ENCODE measurements at places on chromosomes 2 and 18.
A peak's percentile ranks its signal among the peaks of the same experiment; 100 is the strongest.

DNA sequence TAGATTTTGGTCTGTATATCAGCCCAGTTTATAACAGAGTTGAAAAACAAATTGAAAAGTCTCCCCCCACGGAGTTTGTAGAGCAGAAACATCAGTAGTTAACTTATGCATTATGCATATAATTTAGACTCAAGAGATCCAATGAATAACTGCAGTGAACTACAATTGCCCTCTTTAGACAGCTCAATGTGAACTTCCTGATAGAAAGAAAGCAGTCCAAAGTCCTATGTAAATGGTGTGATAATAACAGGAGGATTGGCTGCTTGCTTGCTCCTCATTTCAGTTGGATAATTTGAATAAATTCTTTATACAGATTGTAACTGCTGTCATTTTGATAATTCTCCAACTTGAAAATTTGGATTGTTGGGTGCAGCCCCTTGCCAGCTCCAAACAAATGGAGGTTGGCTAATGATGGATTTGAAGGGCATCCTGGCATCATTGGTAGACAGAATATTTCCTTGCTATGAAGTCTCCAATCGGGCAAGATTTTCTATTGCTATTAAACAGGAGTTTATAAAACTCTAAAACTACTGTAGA lies 297.1 kb downstream of the ASXL3 start:
- peak; percentile 13 for DNase-seq

DNA sequence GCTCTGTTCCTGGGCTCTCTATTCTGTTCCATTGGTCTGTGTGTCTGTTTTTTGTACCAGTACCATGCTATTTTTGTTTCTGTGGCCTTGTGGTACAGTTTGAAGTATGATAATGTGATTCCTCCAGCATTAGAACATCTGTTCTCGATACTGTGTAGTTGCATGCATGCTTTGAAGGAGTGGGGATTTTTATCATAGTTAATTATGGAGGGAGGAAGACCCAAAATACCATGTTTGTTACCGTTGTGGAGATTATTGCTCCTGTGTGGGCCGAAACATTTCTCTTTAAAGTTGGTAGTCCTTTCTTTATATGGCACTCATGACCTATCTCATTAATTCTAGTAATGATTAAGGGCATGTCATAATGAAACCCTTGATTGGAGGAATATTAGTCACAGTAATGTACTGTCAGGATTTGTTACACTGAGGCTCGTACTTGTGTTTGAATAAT lies 87.6 kb downstream of the TTC27 start:
- no peak for DNase-seq

- DNase-seq: peak; percentile 15
Observed at GRCh38 chr2:238404406-238405216, 22.1 kb upstream of the ASB1 start.

GRCh38 chr2:58339548-58340243 lies 98.6 kb upstream of the FANCL start:
- no peak for DNase-seq

- DNase-seq: no peak
Observed at GRCh38 chr18:8821083-8821465, 115.7 kb downstream of the MTCL1 start.

GRCh38 chr18:8235894-8236293 lies 373.3 kb upstream of the RAB12 start:
- no peak for DNase-seq

DNA sequence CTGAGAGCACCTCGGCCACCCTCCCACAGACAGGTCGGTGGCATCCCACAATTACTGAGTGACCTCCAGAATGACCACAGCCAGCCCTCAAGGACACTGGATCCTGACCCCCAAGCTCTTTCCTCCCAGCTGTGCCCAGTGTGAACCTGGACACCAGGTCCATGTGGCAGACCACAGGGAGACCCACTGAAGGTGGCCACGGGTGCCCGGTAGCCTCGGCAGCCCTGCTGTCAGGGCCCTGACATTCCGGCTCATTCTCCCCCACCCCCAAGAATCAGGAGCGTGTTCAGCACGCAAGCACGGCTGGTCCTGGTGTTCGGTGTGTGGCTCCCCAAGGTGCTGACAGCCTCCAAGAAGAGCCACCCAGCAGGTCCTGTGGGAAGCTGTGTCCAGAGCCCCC lies 32.8 kb downstream of the AQP12A start:
- DNase-seq: no peak

DNA sequence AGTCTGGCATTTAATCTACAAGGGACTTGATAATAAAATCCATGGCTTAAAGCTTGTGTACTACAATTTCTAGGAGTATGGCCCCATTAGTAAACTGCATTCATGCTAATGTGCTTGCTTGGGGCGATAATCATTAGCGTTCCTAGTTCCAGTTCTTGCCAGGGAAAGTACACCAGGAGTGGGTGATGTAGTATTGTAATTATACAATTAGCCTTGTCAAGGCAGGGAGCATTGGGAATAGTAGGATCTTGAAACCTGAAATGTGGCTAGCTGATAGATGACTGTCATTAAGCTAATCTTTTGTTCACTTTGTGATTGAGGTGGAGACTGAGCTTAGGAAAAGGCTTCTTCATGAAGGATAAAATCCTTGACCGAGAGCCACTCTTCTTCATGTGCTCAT lies 989.2 kb downstream of the CPS1 start:
- no peak for DNase-seq

DNA sequence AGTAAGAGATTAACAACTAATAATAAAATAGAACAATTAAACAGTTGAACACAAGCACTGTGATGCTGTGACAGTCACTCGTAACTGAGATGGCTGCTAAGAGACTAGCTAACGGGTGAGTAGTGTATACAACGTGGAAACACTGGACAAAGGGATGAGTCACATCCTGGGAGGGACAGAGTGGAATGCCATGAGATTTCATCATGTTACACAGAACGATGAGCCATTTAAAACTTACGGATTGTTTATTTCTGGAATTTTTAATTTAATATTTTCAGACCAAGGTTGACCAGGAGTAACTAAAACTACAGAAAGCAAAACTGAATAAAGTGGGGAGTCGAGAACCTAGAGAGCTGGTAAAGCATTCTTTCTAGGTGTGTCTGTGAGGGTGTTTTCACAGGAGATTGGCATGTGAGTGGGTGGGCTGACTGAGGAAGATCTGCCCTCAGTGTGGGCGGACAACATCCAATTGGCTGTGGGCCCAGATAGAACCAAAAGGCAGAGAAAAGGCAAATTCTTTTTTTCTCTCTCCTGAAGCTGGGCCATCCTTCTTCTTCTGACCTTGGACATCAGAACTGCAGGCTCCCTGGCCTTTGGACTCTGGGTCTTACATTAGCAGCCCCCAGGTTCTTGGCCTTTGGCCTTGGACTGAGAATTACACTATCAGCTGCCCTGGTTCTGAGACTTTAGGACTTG lies 14.6 kb downstream of the TMSB10 start:
- DNase-seq: peak; percentile 76

GRCh38 chr18:30234755-30235154 lies 807.8 kb downstream of the DSC3 start:
- no peak for DNase-seq
